Prostate gland (tissue), 2 donors: ENCODE measurements at places on chromosomes 2 and 18.

DNA sequence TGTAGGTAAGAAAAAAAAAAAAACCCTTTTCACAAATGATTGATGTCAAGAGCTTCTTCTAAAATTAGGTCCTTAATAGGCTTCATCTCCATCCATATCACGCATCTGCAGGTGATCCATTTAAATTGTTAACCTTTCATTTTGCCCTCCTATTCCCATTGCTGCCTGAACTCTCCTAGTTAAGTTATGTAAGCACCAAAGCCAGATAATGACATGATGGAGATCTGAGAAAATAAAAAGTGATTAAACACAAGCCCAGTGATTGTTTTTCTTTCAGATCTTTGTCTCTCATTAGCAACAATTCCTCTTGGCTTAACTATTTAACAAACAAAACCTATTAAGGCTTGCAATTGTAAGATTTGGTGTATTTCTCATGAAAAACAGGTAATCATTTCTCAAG is 20.0 kb downstream of the LANCL1 start:
- no peak for DNase-seq

GRCh38 chr2:42436370-42436769 is 57.4 kb downstream of the KCNG3 start:
- DNase-seq: no peak

GRCh38 chr18:71456206-71456605 is 1087.9 kb downstream of the CBLN2 start:
- no peak for DNase-seq

- DNase-seq: no peak
Observed at GRCh38 chr2:78553866-78554647, 471.4 kb upstream of the REG3G start.

GRCh38 chr18:42950732-42951131 is 164.8 kb downstream of the RIT2 start:
- no peak for DNase-seq

GRCh38 chr18:55967019-55967418 is 379.0 kb upstream of the TCF4 start:
- DNase-seq: no peak

DNA sequence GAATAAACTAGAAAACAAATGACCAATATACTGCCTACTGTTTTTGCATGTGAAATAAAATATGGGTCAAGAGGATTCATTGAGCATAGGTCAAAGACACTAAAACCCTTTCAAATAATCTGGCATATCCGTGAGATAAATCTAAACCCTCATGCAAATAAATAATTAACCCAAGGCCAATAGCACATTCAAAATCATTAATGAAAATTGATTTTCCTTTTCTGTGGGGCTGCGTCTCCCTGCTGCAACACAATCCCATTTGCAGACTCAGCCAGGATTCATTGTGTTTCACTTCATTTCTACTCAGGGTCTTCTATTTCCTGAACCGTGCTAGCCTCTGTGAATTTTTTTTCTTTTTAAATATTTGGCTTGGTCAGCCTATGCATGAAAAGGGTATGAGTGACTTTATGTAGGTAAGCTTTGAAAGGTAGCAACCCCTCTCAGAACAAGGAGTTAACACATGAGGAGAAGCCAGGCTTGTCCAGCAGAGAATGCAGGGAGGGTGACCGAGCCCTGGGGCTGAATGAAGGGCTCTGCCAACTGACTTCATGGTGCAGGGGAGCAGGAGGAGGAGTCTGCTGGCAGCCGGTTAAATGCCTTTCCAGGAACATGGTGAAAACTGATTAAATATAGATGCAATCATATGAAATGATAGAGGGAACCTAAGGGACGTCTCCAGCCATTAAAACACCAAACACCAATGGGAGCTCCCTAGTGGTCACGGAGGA is 10.3 kb upstream of the CTAGE1 start:
- no peak for DNase-seq

GRCh38 chr2:42696987-42697386 is 66.9 kb downstream of the OXER1 start:
- no peak for DNase-seq

DNA sequence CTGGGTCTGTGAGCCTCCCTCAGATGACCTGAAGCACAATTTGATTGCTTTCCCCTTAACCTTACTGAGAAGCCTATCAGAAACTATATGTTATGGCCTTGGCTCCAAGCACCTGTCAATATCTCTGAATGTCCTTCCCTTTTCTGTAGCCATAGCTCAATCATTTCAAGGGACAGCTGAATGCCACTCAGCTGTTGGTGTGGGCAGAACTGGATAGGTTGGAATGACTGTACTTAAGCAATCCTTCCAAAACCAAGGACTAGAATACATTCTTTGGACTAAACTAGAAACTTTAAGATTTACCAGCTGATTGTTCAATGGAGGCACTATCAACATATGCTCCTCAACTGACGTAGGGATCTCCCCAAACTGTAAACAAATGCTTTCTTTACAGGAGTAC is 159.4 kb downstream of the THADA start:
- no peak for DNase-seq

DNA sequence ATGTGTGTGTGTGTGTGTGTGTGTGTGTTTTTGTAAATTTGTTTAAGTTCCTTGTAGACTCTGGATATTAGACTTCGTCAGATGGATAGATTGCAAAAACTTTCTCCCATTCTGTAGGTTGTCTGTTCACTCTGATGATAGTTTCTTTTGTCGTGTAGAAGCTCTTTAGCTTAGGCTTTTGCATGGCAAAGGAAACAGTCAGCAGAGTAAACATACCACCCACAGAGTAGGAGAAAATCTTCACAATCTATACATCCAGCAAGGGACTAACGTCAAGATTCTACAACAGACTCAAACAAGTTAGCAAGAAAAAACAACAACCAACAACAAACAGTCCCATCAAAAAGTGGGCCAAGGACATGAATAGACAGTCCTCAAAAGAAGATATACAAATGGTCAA is 336.7 kb upstream of the ATP5MC3 start:
- DNase-seq: no peak

GRCh38 chr2:159022019-159022418 is 53.6 kb downstream of the TANC1 start:
- no peak for DNase-seq

GRCh38 chr2:184835398-184835715 is 237.0 kb downstream of the ZNF804A start:
- DNase-seq: no peak

GRCh38 chr2:148103946-148104345 is 83.1 kb downstream of the MBD5 start:
- no peak for DNase-seq

DNA sequence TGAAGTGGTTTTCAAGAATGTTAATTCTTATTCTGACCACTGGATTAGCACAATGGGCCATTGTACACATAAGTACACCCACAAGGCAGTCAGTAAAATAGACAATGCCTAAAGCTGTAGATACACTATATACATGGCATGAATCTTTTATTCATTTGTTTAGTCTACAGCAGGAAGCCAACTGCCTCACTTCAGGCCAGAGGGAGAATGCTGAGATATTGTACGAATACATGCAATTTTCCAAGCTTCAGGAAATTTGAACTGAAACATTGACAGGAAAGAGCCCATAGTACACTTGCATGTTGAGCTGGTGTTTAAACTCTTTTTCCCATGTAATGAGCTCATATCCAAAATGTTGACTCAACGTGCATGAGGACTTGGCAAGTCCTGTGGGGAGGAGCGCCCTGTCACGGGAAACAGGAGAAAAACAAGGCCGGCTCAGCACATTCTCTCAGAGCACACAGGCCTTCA is 111.6 kb upstream of the CYP1B1 start:
- DNase-seq: peak; percentile 84

DNA sequence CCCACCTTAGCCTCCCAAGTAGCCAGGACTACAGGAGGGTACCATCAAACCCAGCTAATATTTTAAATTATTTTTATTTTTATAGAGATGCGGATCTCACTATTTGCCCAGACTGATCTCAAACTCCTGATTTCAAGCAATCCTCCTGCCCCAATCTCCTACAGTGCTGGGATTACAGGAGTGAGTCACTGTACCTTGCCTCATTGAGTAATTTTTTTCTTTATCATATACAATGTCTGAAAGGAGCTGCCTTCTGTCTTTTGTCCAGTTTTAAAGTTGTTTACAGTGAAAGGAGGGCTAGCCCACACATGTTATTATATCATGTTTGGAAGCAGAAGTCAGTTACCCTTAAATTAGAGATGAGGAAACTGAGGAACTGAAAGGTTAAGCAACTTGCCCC is 32.5 kb downstream of the PRKRA start:
- DNase-seq: no peak

- no peak for DNase-seq
Observed at GRCh38 chr2:108133457-108133856, 106.3 kb upstream of the SULT1C3 start.

DNA sequence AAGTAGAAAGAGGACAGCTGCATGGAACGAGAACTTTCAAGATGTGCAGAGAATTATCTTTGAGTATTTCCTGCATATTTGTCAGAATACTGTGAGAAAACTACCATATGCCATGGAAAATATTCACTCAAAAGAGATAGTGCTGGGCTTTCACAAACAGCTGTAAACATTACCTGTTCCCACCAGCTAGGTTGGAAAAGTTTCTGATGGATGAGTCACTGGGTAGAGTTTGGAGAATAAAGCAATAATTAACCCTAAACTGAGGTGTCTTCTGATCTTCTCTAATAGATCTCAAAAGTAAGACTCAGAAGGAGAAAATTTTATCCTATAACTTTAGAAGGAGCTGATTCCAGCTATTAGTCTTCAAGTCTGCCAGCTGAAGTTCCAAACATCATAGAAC is 3.9 kb upstream of the FSIP2 start:
- DNase-seq: no peak

GRCh38 chr2:210623506-210623905 is 67.1 kb downstream of the CPS1 start:
- DNase-seq: no peak

GRCh38 chr2:102736110-102736409 is 25.8 kb upstream of the TMEM182 start:
- no peak for DNase-seq

DNA sequence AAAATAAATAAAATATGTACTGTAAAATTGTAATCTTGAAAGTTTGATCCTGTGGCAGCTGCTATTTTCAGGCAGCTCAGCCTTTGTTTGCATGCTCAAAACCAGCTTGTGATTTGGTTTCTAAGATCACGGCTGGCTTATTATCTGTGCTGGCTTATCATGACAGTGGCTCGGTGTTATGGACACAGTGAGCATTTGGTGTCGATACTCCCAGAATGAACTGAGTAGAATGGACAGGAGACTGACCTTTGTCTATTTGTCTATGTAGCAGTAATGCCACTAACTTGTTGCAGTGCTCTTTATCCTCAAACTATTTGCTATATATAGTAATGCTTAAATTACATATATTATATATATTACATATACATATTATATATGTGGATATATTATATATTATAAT is 58.8 kb downstream of the NEDD4L start:
- DNase-seq: no peak

GRCh38 chr2:190996947-190997346 is 17.0 kb downstream of the STAT1 start:
- no peak for DNase-seq

DNA sequence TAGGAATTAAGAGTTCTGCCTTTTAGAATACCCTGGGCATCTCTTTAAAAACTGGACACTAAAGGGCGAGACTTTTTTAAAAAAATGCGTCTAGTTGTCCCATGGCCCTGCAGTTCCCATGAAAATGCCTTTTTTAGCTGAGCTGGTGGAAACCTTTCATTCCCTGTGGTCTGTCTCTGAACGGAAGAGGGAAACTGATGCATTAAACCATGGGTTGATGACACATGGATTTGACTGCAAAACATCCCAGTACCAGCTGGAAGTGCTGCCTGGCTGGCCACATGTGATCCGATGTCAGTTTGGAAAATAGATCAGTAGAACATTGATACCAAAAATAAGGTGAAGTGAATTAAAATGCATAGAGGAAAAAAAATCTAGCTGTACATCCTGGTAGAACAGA is 129.2 kb downstream of the MYO1B start:
- DNase-seq: no peak

GRCh38 chr2:224151680-224152310 is 112.7 kb upstream of the SERPINE2 start:
- DNase-seq: no peak

DNA sequence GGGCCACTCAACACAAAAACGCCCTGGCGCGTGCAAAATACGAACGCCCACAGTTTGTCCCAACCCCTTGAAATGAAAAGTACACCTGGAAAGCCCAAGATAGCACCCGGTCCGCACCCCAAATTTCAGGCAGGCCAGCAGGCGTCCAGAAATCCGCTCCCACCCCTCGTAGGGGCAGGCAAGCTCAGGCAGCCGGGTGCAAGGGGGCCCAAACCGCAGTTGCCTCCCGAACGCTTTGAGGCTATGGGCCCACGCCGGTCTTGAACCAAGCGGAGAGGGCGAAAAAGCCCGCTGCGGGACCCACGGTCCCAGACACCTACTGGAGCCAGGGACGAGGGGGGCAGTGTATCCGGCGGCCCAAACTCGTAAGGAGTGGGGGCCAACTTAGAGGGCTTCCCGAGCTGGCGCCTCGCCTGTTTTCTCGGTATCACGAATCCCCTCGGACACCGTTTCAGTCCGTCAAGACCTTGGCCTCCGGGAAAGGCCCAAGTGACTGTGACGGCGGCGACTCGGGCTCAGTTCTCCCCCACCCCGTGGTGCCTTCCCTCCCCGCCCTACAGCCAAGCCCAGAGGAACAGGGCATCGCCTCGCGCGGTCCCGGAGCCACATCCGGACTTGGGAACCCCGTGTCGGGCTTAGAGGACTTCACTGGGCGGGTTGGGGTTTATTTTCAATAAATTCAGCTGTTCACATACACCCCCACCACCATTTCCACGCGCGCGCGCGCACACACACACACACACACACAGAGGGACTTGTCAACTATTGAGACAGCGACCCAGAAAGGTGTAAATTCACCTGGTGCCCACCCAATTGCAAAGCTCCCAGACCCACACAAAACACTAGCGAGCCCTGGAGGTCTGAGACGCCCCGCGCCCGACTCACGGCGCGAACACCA is 6.2 kb upstream of the SATB2 start:
- DNase-seq: no peak

DNA sequence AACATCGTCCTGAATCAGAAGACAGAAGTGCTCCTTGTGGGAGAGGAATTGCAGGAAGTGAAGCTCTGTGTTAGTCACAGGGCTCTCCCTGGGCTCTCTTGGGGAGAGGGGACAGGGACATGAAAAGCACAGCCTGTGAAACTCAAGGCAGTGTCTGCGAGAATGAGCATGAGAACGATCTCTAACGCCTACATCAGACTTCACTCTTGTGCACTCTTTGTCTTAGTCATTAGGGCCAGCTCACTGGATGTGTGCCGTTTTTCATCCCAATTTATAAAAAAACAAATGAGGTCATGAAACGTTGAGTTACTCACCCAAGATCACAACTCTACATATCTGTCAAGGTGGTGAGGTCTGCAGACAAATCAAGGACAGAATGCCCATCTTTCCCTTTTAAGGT is 27.0 kb upstream of the TWIST2 start:
- no peak for DNase-seq

GRCh38 chr2:145723872-145724271 is 1204.0 kb upstream of the ZEB2 start:
- no peak for DNase-seq

DNA sequence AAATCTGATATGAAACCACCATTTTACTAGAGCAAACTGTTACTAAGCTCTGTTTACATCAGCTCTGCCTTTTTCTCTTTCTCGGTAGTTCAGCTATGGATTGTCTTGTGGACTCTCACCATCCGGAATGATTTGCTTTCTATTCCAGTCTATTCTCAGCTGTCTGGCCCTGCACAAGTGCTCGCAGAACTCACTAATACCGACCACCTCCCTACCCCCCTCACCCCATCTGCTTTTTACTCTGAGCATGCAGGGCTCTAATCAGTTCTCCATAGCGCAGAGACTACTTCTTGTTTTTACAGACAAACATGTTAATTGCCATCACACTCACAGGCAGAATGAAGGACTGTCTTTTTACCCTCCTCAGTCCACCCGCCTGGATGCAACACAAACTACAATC is 180.7 kb upstream of the POU3F3 start:
- DNase-seq: no peak
